ENCODE measurements at places on chromosomes 11 and 22.

GRCh38 chr11:61793829-61794204, 1.1 kb downstream of the FEN1 start:
- DNase-seq, result no peak

GRCh38 chr11:131609921-131610320, 239.5 kb downstream of the NTM start:
- DNase-seq, result no peak

DNA sequence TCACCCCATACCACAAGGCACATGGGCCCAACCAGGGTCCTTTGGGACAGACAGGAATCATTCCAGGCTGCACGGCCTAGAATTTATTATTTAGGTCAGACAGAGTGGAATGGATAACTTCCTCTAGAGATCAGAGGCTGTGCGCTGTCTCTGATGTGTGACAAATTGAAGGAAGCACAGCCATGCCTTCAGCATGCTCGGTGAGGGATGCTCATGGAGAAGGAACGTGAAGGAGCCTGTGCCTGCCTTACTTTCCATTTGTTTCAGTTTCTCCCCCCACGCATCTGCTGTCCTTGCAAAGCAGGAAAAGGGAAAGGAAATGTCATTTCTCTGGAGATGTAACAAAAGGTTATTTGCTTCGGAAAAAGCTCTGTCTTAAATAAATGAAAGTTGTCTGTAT, 644.1 kb downstream of the OPCML start:
- no peak for DNase-seq

DNA sequence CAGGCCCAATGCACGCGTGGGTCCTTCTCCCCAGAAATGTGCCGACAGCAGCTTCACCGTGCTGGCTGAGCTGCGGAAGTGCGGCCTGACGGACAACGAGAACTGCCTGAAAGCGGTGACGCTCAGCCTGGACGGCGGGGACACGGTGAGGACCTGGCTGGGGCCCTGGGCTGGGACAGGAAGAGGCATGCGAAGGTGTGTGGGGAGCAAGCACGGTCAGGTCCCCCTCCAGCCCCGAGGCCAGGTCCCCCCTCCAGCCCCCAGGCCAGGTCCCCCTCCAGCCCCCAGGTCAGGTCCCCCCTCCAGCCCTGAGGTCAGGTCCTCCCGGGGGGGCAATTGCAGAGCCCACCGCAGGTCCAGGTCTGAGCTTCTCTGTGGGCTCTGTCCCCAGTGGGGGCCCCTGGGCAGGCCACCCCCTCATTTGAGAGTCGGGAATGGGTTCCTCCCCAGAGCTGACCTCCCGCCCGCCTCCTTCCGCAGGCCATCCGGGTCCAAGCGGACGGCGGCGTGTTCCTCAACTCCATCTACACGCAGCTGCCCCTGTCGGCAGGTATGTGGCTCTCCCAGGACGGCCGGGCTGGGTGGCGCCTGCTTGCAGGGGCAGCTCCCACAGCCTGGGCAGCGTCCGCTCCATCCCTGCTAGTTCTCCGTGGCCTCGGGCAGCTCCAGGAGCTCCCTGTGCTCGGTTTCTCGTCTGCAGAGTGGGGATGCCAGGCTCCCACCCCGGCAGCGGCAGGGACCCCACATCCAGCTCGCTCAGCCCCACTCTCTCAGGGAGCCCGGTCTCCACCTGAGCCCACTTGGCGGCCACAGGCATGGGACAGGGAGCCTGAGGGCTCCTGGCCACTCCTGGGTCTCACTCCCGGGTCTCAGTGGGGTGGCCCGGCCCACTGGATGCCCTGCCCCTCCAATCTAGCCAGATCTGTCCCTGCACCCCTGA, 7.9 kb downstream of the MUC5B start:
- DNase-seq, result no peak

GRCh38 chr11:131044851-131045250, 128.6 kb upstream of the SNX19 start:
- DNase-seq, result no peak

DNA sequence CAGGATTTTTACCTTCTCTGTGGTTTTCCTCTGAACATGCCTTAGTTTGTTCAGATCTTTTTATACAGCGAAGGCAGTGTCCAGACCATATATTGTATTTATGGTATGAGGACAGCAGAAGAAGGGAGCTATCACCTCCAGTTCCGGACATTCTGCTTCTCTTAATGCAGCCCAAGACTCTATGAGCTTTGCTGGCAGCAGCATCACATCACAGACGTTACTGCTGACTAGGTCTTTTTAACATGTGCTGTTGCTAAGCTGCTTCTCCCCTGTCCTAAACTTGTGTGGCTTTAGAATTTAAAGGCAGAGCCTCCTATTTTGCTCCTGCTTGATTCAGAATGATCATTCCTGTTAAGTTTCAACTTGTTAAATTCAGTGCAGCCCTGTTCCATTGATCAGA, 13.4 kb downstream of the MICAL2 start:
- no peak for DNase-seq

- DNase-seq, result no peak
Measured at GRCh38 chr11:10779086-10779485, 28.0 kb downstream of the CTR9 start.

- no peak for DNase-seq
Measured at GRCh38 chr11:44085330-44085729, 10.1 kb upstream of the EXT2 start.

DNA sequence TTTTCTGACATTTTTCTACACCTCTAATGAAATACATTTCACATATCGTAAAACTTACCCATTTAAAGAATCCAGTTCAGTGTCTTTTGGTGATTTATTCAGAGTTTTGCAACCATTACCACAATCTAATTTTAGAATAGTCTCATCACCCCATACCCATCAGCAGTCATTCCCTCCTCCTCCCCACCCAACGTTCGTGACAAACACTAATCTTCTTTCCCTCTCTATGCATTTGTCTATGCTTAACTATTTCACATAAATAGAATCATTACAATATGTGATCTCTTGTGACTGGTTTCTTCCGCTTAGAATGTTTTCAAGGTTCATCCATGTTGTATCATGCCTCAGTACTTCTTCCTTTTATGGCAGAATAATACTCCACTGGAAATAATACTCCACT, 9.5 kb downstream of the TTC28 start:
- DNase-seq, result no peak

- no peak for DNase-seq
Measured at GRCh38 chr11:44229098-44229497, 80.8 kb downstream of the ALX4 start.

- no peak for DNase-seq
Measured at GRCh38 chr11:132772703-132773545, 759.4 kb downstream of the OPCML start.

DNA sequence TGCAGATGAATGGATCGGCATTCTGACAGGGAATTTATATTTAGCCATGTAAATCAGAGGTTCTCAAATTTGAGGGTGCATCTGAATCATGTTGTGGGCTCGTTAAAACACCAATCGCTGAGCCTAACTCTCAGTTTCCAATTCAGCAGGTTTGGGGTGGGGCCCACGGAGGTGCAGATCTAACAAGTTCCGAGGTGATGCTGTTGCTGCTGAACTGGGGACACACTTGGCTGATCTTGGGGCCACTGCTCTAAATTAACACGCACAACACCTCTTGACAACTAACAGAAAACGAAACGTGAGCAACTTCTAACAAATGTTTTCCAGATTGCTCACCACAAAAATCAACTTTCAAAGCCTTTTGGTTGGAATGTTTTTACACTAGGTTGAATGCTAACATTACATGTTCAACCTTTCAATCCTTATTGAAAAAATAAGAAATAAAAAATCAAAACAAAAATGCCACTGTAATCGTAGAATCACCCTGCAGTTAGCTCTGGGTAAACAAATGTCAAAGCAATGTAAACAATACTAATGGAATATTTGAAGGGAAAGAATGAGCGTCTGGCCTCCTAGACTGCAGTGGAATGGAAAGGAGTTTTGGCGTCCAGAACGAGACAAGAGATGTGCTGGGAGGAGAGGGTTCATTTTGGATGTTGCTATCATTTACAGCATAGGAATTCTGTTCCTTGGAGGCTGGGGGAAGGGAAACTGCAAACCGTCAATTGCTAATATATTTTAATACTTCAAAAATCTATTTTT, 68.3 kb upstream of the SLC6A5 start:
- no peak for DNase-seq

GRCh38 chr11:86469491-86470388, 95.1 kb downstream of the CCDC81 start:
- DNase-seq, result no peak

DNA sequence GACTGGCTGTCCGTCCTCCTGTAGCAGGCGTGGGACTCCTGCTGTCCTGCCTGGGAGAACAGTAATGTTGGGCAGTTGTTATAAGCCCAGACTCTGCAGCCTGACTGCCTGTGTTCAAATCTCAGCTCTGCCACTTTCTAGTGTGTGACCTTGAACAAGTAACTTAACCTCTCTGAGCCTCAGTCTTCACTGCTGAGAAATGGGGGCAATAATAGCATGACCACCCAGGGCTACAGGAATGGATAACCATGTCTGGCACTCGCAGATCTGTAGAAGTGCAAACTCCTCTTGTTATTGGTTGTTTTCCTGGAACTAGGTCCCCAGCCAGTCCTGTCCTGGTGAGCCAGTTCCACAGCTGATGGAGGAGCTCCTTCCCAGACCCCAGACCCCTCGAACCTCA, 69.7 kb downstream of the TP53I11 start:
- DNase-seq, result no peak

GRCh38 chr11:111320728-111321568, 22.6 kb downstream of the POU2AF3 start:
- DNase-seq, result no peak

DNA sequence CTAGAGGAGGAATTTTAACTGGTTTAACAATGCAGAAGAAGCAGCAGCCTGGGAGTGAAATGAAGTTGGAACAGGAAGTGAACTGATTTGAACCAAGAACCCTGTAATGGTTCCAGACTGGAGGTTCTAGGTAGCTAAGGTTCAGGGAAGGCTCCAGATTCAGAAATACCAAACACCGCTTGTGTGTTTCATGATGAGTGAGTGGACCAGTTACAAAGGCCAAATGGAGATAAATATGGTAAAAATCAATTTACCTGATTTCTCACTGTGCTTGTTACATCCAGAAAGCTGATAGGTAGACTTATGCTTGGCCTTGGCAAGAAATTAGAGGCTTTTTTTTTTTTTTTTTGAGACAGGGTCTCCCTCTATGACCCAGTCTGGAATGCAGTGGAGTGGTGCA, 12.9 kb downstream of the ATG13 start:
- no peak for DNase-seq

GRCh38 chr11:45812581-45813548, 7.9 kb downstream of the SLC35C1 start:
- DNase-seq, result no peak

GRCh38 chr11:76629116-76629852, 41.3 kb downstream of the LRRC32 start:
- DNase-seq, result no peak

GRCh38 chr11:118715837-118716260, 36.4 kb upstream of the TREH start:
- no peak for DNase-seq

- no peak for DNase-seq
Measured at GRCh38 chr22:45503050-45503815, 550 bp downstream of the FBLN1 start.

- no peak for DNase-seq
Measured at GRCh38 chr11:12184699-12185098, 74.3 kb downstream of the MICAL2 start.

- DNase-seq, result no peak
Measured at GRCh38 chr11:18312663-18313420, 9.1 kb downstream of the HPS5 start.

DNA sequence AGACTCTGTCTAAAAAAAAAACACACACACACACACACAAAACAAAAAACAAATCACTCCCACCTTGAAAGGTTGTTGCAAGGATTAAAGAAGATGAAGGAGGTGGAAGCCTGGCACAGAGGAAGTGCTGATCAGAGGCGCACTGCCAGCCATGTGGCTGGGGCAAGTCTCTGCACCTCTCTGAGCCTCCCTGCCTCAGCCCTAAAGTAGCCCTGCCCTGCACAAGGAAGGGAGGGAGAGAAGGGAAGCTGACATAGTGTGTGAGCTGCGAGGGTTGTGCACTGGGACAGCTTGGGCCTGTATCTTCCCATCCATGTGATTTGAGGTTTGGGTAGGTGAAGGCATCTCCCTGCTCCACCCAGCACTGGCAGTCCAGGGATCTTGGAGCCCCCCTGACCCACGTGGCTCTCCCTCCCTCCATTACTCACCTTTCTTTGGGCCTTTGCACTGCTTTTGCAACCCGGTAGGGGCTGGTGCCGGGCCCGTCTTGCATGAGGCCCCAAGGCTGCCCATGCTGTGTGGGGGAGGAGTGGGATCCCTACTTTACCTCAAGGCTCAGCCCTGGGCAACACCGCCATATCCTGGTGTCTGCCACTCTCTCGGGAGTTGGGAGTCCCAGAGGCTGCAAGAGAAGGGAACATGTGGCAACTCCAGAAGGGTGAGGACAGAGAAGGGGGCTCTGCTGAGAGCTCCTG, 30.5 kb downstream of the IFT27 start:
- no peak for DNase-seq

- DNase-seq, result no peak
Measured at GRCh38 chr11:110984693-110985092, 260.8 kb upstream of the POU2AF2 start.

GRCh38 chr11:12581923-12582322, 92.3 kb upstream of the TEAD1 start:
- no peak for DNase-seq

- no peak for DNase-seq
Measured at GRCh38 chr22:26592421-26592891, 2.5 kb upstream of the TPST2 start.

DNA sequence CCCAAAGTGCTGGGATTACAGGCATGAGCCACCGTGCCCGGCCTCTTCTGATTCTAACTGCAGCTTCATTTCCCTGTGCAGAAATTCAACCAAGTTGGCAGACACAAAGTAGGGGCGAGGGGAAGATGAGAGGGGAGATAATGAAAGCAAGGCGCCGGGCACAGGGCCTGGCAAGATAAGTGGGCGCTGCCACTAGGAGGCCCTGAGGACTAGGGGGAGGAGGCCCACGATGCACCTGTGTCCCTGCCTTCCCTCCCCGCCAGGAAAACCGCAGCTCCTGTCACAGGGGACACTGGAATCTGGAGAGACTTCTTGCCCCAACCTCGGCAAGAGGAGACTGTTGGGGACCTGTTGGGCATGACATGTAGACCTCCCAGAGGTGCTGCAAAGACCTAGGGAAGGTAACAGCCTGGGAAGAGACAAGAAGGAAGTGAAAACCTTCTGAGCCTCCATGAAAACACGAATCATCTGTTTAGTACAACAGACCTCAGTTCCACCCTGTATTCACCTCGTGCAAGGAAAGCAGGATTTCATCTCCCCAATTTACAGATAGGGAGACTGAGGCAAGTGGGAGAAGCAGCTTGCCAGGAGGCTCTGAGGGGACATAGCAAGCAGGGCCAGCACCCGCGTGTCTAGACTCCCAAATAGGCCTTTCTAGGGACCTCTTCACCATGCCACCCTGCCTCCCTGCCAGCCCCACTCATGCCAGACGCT, 3.1 kb upstream of the LGALS1 start:
- no peak for DNase-seq

GRCh38 chr11:31231601-31232000, 137.9 kb downstream of the DCDC1 start:
- DNase-seq, result no peak

Data from activated naive CD8-positive, alpha-beta T cell treated with anti-CD3 and anti-CD28 coated beads, Interleukin-2, amount 50 U/mL, for 16 hours (primary cell).